Activated CD4-positive, alpha-beta T cell treated with anti-CD3 and anti-CD28 coated beads, Interleukin-2, amount 50 U/mL, for 48 hours (primary cell): ENCODE measurements at places on chromosomes 2 and 18.

DNA sequence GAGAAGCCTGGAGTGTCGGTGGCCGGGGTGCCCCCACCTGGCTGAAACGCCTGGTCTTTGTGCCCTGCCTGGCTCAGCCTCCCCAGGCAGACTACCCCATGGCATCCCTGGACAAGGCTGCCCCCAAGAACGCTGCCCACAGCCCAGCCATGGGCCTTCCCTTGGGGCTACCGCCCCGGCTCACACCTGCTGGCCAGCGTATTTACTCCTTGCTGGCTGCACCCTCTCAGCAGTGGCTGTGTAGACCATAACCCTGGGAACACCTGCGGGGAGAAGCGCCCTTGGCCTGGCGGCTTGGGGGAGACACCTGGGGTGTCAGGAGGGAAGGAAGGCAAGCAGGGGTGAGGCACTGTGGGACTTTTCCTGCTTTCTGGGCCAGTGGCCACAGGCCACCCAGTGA, 17.3 kb downstream of the CAPN10 start:
- no peak for DNase-seq

DNA sequence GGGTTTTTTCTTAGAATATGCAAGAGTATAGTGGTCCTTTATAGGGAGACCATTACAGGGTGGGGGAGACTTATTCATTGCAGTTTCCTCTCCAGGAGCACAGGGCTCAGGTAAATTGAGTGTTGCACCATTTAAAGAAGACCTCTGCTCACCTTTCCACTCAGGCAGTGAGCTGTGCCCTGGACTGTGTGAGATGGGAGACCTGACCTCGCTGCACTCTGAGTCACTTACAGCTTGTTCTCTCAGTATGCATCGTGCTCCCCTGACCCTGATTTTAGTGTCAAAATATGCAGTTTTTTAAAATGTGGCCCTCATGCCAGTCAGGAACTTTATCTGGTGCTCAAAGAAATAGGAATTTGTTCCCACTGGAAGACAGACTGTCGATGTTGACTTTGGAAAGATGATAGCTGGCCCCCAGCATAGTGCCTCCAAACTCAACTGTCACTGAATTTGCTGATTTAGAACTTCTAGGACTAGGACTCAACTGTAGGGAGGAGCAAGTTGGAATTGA, 146.7 kb upstream of the EPAS1 start:
- DNase-seq = no peak

- DNase-seq = peak; percentile 56
Measured at GRCh38 chr2:224038049-224038829, 847 bp downstream of the SERPINE2 start.

DNA sequence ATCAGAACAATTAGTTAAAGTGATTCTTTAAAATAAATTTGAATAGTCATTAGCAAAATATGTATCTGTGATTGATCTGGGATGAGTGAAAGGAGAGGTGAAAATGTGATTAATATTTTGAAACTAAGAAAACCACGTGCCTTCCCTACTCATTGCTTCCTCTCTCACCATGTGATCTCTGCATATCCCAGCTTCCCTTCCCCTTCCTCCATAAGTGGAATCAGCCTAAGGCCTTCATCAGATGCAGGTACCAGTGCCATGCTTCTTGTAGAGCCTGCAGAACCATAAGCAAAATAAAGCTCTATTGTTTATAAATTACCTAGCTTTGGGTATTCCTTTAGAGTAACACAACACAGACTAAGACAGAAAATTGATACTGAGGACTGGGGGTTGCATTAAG, 11.2 kb upstream of the STAT1 start:
- no peak for DNase-seq

GRCh38 chr2:230684270-230685168, 28.1 kb upstream of the CAB39 start:
- DNase-seq = no peak

GRCh38 chr18:41072946-41073345, 882.1 kb upstream of the PIK3C3 start:
- no peak for DNase-seq

DNA sequence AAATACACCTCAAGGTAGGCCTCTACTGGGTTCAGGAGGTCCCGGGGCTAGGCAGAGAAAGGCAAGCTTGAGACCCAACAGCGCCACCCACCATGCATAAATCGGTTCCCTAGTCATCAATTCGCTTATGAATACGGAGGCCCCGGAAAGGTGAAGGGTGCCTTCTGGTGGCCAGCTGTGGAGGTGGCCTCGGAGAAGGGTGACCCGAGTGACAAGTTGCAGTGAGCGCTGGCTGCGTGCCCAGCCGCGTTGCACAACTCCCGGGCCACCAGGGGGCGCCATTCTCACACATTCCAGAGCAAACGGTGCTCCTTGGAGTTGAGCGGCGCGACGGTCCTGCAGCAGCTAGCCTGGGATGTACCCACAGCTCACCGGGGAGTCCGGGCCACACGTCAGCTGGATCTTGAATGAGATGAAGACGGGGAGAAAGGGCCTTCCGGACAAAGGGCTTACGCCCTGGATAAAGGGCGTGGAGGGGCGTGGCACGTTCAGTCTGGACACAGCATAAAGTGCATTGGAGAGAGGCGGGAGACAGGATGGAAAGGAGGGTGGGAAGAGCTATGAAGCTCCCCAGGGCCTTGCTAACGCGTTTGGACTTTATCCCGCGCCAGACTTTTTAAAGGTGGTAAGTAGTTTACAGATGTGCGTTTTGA, 20.4 kb downstream of the TMSB10 start:
- peak; percentile 100 for DNase-seq

DNA sequence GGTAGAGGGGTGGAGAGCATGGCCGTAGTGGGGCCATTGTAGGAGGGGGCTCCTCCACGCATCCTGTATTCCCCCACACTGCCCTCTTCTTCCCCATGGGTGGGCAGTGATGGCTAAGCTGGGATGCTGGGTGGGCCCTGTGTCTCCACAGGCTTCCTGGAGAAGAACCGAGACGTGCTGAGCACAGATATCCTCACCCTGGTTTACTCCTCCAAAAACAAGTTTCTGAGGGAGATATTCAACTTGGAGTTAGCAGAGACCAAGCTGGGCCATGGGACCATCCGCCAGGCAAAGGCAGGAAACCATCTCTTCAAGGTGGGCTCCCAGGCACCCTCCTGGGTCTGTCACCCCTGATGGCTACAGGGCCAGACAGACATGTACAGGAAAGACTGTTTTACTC, 52.8 kb downstream of the MYO7B start:
- DNase-seq = no peak

DNA sequence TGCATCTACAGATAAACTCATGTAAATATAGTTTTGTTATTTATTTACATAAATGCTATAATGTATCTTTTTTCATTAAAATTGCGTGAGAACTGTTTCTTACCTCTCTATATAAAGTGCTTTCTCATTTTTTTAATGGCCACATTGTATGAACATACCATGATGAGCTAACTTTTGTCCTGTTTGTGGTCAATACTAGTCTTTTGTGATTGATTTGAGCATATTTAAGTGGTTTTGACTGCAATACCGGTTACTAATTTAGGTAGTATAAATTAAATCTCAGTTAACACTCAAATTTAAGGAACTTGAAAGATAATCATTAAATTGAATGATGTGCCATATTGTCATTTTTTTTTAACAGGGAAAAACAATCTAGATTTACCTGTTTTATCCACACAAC, 108.2 kb downstream of the HAUS1 start:
- no peak for DNase-seq

DNA sequence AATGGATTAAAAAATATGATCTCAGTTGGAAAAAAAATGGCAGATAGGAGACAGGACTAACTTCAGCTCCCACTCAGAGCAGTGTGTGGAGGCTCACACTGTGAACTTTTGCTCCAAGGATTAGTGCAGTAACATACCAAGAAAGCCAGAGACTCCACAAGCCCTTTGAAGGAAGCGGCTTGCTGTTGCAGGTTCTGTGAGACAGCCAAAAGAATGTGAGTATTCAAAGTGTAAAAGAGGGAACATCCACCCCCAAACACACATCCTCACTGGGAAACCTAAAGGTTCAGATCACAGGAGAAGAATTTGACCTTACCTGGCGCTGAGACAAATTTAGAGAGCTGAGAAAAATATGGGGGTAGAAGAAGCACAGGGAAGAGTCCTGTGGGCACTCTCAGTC, 77.5 kb downstream of the FAM171B start:
- no peak for DNase-seq

DNA sequence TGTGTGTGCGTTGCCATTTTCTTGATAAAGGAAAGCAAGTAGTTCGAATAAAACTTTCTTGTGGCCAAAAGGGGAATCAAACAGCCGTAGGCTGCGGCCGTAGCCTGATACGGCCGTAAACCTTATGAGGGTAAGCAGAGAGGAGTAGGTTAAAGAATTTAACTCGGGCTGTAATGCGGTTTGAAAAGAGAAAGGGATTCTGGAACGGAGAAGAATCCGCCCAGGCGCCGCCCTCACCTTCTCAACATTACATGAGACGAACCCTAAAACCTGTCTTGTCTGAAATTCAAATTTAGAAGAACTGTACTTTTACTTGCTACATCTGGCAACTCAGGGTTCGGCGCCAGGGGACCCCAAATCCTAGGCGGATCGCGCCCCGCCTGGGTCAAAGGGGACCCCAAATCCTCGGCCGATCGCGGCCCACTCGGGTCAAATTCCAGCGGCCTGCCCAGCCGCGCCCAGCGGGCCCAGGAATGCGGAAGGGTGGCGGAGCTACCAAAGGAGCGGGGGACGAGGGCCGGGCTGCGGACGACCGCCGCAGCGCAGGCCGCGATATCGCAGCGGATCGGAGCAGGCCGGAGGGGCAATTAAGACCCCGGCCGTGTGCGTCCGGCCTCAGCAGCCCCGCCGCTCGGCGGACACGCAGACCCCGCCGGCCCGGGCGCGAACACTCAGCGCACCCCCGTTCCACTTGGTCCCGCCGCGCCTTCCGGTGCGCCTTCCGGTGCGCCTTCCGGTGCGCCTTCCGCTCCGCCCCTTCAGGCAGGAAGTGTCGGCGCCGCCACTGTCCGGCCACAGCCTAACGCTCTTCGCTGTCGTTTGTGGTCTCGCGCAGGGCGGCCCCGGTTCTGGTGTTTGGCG, at the start of gene MYL12B:
Gene MYL12B, plus strand, starts transcription at position 761 of the 861 bp plus-strand sequence. CDS start 10,766 bp downstream, outside the sequence.
- peak; percentile 80 for DNase-seq

DNA sequence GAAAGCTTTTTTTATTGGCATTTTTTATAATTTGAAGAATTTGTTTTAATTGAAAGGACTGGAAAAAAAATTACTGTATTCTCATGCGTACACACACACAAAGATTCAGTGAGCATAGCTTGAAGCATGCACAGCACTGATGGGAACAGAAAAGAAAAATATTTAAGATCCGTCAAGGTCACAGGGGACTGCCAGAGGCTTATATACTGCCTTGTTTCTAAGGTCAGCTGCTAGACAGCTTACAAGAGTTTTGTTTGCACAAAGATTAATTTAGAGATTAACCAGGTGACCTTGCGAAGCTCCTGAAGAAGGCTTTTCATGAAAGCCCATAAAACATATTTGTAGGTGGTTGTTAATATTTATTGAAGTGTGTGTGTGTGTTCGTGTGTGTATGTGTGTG, 396.3 kb downstream of the TRIB2 start:
- no peak for DNase-seq

DNA sequence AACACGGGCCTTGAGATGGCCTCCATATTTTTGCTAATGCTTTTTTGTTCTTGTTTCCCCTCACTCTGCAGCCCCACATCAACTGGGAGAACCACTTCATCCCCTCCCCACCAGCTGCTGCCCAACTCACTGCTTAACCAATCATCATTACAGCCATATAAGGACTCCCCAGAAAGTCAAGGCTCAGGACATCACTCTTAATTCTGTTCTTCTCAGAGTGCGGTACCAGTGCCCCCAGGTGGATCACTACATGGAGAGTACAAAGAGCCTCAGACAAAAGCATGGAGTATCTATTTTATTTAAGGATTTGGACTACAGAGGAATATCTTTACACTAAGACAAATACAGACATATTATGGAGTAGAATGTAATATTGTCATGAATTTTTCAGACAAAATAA, 340.6 kb downstream of the PAX3 start:
- DNase-seq = no peak

GRCh38 chr18:75829091-75829490, 401.6 kb upstream of the SMIM21 start:
- DNase-seq = no peak

GRCh38 chr2:239882331-239882732, 142.8 kb downstream of the NDUFA10 start:
- peak; percentile 65 for DNase-seq

DNA sequence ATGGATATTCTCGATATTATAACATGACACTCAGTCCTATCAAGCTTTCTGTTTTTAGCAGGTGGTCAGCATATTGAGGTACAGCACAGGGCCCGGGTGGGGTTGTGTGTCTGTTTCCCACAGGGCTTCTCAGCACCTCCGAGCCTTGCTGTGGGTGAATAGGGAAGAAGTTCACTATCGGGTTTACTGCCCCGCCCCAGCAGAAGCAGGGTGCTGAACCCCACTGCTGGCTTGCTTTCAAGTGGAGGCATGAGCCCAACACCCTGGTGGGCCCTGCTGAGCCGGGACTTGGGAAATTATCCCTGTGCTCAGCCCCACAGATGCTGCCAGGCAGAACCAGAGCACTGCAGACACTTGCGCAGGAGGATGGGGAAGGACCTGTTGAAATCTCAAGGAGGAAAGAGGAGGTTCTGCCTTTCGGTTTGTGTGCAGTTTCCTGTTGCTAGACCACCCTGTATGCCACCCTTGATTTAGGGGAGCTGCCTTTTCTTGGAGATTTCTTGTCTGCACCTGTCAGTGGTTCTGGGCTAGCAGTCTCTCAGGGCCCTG, 270.3 kb upstream of the SALL3 start:
- no peak for DNase-seq

DNA sequence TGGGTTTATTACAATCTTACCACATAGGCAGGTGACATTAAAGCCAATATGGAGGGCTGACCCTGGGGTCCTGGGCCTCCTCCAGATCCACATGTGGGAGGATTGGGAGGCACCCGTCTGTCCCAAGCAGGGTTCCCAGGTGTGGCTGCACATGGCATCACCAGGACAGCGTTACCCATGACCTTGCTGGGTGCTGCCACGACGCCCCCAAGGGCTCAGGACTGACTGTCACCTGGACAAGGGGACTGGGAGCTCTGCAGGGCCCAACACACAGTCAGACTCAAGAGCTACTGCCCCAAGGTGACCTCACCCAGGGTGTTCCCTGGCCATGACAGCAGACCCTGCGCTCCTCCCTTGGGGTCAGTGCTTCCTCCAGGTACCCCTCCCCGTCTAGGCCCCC, 437.4 kb upstream of the MYT1L start:
- no peak for DNase-seq

DNA sequence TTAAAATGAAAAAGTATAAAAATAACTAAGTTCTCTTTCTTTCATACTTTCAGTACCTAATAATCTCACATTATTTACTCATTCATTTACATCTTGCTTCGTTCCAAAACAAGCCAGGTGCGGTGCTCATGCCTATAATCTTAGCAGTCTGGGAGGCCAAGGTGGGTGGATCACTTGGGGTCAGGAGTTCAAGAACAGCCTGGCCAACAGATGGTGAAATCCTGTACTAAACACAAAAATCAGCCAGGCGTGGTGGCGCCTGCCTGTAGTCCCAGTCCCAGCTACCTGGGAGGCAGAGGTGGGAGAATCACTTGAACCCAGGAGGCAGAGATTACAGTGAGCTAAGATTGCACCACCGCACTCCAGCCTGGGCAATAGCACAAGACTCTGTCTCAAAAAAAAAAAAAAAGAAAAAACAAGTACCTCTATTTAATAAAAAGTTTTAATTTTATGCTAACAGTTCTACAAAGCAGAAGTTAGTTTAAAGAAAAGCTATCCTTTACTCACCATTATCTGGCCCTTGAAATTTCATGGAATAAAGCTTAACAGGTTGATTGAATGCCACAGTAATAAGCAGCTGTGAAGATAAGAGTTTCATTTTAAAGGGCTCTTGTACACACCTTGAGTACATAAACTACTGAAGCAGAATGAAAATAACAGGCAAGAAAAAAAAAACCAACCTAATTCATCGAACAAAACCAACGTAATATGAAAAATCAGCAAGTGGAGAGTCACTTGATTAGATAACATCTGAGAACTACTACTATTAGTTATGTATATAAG, 22.5 kb downstream of the TXNL1 start:
- no peak for DNase-seq
